LHCN-M2 (cell line): ENCODE measurements at places on chromosomes 3 and 15. TPM values are rescaled to one million over a fixed set of nuclear protein-coding genes. Genes with fewer than 3 reads are reported as not detected.

The EFHB gene
- 0.13 and 0.34 TPM in 2 replicates for total RNA-seq

The OR5K2 gene
- not detected in 2 replicates for total RNA-seq

The CRYBG3 gene
- total RNA-seq, result 16.8 and 18.8 TPM in 2 replicates

The PLSCR2 gene
- not detected in 2 replicates for total RNA-seq

The MYZAP gene
- 0.06 TPM in 1 of 2 replicates, not detected in the other for total RNA-seq
